ENCODE measurements at places on chromosomes 5 and 9. TPM values are rescaled to one million over a fixed set of nuclear protein-coding genes. Genes with fewer than 3 reads are reported as not detected.

Gene CFAP157
- polyA plus RNA-seq = 11.5 TPM

Gene CLIC3
- 43.8 TPM for polyA plus RNA-seq

Gene FOXD4L5
- 0.46 TPM for polyA plus RNA-seq

Gene GFI1B
- 1.0 TPM for polyA plus RNA-seq

Gene LRRC70
- 9.0 TPM for polyA plus RNA-seq

Gene IRX1
- 26.0 TPM for polyA plus RNA-seq

Gene EIF4E1B
- not detected for polyA plus RNA-seq

Gene PPP3R2
- polyA plus RNA-seq = not detected

Gene AGXT2
- polyA plus RNA-seq = not detected

Gene MLANA
- 1.1 TPM for polyA plus RNA-seq

Gene BAAT
- 0.99 TPM for polyA plus RNA-seq

Gene DAPK1
- 189 TPM for polyA plus RNA-seq

Gene ZNF366
- 2.7 TPM for polyA plus RNA-seq

Gene TAF11L10
- polyA plus RNA-seq = not detected

Gene STPG3
- polyA plus RNA-seq = 0.26 TPM

Gene ADAM19
- 16.0 TPM for polyA plus RNA-seq

Gene THOC3
- 87.4 TPM for polyA plus RNA-seq

Gene FOXD4L6
- polyA plus RNA-seq = not detected

Gene PCDHA13
- polyA plus RNA-seq = 0.08 TPM

Gene PLEKHG4B
- polyA plus RNA-seq = 16.8 TPM

Gene LIX1
- polyA plus RNA-seq = 0.75 TPM

Gene PTPRD
- polyA plus RNA-seq = 156 TPM

Gene COL5A1
- polyA plus RNA-seq = 236 TPM

Gene CTSV
- 1.6 TPM for polyA plus RNA-seq

Gene LRRC14B
- not detected for polyA plus RNA-seq

Gene TSSK1B
- polyA plus RNA-seq = not detected

Gene RFX3
- polyA plus RNA-seq = 20.1 TPM

Gene F12
- polyA plus RNA-seq = 0.10 TPM

Gene PCSK5
- polyA plus RNA-seq = 13.3 TPM

Gene HTR4
- polyA plus RNA-seq = 0.84 TPM

Gene AK8
- polyA plus RNA-seq = 4.0 TPM

Gene PCDHA6
- polyA plus RNA-seq = 0.36 TPM

Gene CDC25C
- polyA plus RNA-seq = 5.7 TPM

Gene KCTD16
- polyA plus RNA-seq = 0.65 TPM

Gene ANXA2R
- polyA plus RNA-seq = 2.3 TPM

Gene CFAP77
- 4.1 TPM for polyA plus RNA-seq

Gene FAM200C
- polyA plus RNA-seq = 18.3 TPM

Data from right lung (tissue), 10 donors.